NCI-H524 (cell line): ENCODE measurements at places on chromosomes 4 and X.

- no peak for DNase-seq
Observed at GRCh38 chrX:54483946-54484345, 12.1 kb downstream of the FGD1 start.

- DNase-seq, result no peak
Observed at GRCh38 chr4:154818230-154818629, 37.2 kb downstream of the RBM46 start.

GRCh38 chr4:147825451-147826287 lies 93.8 kb downstream of the ARHGAP10 start:
- no peak for DNase-seq

DNA sequence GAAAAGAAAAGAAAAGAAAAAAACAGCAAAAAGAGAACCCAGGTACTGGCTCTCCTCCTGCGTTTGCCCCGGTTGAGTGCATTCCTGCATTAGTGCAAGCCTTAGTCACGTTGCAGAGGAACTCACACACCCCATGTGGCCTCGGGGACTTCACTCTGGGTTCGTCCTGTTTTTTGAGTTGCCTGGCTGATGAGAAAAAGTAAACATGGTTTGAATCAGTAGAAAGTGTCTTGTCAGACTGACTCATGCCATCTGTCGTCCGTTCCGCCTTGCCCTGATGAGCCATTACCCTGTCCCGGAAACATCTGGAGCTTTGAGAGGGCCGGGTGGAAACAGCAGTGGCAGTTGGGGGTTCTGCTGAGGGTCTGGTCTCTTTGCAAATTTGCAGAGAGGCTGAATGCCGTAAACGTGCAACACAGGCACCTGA lies 16.3 kb downstream of the CD99 start:
- DNase-seq, result no peak

DNA sequence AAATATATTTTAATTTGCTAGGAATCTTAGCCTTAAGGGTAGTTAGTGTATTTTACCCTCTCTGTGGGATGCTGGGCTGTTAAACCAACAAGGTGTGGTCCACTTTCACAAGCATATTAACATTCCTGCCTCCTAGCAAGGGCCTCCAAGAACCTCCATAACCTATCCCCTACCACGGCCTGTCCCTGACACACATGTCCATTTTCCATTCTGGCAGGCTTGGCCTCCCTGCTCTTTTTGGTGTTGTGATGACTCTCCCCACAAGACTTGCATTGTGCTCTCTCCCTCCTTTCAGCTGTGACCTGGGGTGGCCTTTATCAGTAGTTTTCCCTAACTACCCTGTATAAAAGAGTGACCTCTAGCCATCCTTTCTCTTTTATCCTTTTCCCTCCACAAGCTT lies 120.2 kb downstream of the KLHL8 start:
- no peak for DNase-seq

DNA sequence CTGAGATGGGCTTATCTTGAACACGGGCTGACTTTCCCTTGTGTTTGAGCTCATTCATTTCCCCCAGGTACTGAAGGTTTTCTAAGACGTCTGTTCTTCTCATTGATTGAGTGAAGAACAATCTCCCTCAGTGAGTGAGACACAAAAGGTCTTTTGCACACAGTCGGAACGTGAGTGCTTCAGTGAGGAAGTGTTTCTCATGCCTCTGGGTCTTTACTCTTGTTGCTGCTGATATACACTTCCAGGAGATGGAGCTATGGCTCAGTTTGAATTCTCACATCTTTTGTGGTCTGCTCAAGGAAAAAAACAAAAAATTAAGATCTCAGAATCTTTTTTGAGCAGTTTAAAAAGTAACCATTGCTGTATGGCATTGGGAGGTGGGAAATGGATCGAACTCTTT lies 981.9 kb upstream of the TENM3 start:
- DNase-seq, result no peak

GRCh38 chr4:66160606-66161005 lies 490.3 kb upstream of the EPHA5 start:
- DNase-seq, result no peak

DNA sequence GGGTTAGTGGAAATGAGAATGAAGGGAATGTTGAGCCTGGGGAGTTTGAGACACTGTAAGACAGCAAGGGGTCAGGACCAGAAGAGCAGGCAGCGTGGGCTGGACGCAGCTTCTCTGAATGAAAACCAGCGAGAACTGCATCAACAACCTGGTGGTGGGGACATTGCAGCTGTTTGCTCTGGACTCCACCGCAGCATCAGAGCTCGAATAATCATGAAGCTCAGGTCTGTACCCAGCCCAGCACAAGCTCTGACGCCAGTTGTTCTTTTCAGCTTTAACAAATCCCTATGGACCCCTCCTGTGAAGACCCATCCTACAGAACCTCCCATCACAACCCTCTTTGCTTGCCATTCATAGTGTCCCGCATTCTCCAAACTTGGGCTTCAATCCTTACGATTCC lies 106.8 kb upstream of the PNPLA4 start:
- no peak for DNase-seq

GRCh38 chr4:90495936-90496335 lies 368.7 kb downstream of the CCSER1 start:
- no peak for DNase-seq

- no peak for DNase-seq
Observed at GRCh38 chr4:123361195-123361861, 35.3 kb upstream of the SPRY1 start.

DNA sequence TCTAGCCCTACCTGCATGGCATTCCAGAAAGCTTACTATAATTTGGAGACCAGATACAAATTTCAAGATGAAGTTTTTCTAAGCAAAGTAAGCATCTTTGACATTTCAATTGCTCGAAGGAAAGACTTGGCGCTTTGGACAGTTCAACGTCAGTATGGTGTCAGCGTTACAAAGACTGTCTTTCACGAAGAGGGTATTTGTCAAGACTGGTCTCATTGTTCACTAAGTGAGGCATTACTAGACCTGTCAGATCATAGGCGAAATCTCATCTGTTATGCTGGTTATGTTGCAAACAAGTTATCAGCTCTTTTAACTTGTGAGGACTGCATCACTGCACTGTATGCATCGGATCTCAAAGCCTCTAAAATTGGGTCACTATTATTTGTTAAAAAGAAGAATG lies 17.6 kb downstream of the THAP9 start:
- no peak for DNase-seq

GRCh38 chrX:51892921-51893745 lies at the start of gene MAGED1:
MAGED1 (plus strand) TSS chrX:51893623; CDS start chrX:51894305, 682 bp downstream.
- peak; percentile 93 for DNase-seq

- DNase-seq, result no peak
Observed at GRCh38 chr4:188347339-188347738, 208.1 kb downstream of the TRIML1 start.

- DNase-seq, result no peak
Observed at GRCh38 chrX:22095856-22096255, 63.7 kb downstream of the PHEX start.

DNA sequence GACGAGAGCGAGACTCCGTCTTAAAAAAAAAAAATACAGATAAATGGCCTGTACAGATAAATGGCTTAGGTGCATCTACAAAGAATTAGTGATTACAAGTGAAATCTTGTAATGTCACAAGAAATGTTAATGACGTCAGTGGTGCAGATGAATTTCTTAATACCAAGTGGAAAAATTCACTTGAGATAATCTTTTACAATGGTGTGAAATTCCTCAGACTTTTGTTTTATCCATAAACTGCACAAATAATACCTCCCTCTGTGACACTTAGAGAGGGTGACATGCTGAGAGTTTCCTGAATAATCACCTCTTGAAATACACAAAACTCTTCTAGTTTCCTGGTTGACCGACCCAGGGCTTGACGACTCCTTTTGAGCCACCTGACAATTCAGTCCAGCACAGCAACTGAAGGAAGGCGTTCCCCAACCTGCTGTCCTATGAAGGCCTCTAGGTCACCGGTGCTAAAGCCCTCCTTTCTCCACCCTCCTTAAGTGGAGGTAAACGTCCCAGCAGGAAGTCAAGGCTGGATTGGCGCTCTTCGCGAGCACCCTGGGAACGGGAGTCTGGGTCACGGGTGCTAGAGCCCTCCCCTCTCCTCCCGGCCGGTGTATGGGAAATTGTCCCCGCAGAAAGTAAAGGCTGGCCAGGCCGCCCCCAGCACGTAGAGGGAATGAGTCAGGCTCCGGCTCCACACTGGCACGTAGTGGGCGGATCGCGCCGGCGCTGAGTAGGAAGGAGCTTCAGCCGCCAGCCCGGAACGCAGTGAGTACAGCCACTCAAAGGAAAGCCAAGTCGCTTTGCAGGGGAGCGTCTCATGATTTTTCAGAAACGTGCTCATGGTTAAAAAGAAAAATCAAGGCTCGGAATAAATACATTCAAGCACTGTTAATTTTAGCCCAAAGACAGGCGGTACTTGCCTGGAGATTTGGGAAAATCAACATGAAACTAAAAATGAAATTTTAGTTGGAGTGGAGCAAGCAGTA lies at the start of gene TMEM144:
TSS of gene TMEM144 (plus strand) at position 662 of the 983 bp plus-strand sequence. CDS start 2,182 bp downstream, outside the sequence.
- DNase-seq, result peak; percentile 41

DNA sequence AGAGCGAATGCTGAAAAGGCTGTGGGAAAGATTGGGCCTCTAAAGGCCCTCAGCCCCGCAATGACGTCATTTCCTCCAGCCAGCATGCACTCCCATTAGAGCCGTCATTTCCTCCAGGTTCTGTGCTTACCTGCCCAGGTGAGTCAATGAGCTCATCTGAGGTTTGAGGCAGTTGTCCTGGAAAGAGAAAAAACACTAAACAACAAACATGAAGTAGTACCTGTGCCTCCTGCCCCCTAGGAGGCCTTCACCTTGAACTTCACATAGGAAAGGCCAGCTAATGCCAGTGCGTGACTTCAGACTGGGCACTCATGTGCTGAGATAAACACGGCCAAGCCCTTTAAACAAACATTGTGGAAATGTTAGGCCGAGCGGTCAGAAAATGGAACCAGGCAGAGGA lies 55.9 kb downstream of the FHDC1 start:
- no peak for DNase-seq

DNA sequence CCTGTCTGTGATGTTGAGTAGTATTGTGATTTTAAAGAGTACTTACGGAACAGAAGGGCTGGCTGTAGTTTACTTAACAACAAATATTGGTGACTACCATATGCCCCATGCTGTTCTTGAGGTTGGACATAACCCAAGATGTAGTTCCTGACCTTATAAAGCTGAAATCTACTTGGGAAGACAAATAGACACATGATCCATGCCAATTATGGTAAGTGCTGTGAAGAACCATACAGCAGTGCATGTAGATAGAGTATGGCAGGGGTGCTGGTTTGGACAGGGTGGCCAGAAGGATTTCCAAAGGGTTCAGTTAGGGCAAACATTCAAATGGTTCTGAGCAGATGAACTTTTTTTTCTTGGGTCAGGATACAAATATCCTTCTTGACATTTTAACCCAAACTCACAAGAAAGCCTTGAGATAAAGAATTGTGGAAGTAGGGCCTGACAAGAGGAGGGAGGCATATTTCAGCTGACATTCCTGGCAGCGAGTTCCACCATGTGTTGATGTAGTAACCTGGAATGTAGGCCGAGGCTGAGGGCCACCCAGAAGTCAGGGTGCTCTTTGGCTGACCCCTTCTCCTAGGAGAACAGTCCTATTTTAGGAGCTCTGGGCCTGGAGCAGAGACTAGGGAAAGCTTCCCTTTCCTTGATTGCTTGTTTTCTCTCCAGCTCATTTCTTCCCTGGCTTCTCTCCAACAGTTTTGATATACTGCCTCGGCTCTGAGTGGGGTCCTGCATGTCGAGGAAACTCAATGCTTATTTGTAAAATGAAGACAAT lies 74.2 kb downstream of the FREM3 start:
- no peak for DNase-seq

GRCh38 chr4:80393246-80393969 lies 57.9 kb downstream of the CFAP299 start:
- DNase-seq, result no peak

DNA sequence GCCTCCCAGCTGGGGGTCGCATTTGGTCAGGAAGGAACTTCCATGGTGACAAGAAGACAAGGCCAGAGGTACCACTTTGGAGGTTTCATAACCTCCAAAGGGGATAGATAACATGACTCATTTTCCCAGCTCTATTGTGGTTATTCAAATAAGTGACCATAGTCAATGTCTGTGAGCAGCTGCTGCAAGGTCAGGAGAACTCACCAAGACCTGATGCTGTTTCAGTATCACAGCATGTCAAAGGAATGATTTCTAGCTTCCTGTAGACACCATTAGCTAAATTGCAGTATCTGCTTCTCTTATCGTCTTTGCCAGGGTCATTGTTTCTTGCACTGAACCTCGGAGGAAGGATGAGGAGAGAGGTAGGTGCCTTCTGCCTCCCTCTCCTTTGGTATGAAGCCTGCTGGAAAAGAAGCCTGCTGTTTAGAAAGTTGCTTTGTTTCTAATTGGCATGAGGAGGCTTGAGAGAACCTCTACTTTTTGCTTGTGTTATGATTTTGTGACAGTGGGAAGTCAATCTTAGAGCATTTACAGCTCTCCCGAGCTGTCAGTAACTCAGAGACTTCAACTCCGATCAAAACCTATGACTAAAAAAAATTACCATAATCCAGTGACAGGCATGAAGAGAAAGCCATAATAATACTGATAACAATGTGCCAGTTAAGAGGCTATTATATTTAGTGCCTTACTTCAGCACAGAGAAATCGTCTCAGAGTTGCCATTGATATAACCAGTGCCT lies 38.0 kb upstream of the GATB start:
- no peak for DNase-seq

GRCh38 chr4:99885063-99885664 lies 9.1 kb downstream of the LAMTOR3 start:
- DNase-seq, result peak; percentile 9

GRCh38 chr4:86054286-86055032 lies 305.4 kb downstream of the MAPK10 start:
- peak; percentile 89 for DNase-seq

GRCh38 chr4:8117278-8117682 lies 41.3 kb downstream of the ABLIM2 start:
- DNase-seq, result no peak

DNA sequence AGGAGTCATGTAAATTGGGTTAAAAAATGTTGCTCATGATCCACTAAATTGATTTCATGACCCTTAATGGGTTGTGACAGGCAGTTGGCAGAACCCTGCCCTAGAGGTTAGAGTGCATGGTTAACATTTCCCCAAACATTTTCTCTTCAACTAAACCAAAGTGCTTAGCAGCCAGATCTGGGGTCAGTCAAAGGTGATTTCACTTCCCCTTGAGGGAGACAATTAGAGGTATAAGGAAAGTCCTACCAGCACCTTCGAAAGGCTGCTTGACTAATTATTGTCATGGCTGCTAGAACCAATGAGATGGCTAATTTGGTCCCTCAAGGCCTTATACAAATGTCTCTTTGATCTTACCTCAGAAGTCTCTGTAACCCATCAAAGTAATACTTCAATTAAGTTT lies 30.9 kb upstream of the INTS6L start:
- no peak for DNase-seq

DNA sequence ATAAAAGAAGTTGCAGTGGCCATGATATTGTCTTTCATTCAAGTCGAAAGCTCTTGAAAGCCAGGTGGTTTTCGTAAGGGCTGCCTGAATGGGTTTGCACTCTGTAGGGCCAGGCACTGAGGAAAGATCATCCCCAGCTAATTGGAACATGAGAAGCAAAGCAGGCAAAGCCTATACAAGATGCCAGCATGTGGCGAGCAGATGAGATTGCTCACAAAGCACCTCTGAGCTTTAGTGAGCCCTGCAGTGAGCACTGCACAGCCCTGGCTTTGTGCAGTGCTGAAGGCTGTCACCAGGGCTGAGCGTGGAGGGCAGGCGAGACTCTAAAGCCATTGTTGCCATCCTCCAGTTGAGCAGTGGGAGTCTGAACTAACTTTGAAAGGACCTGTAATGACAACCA lies 53.8 kb downstream of the HADH start:
- DNase-seq, result no peak
